ENCODE measurements at places on chromosomes 3 and 15.

GRCh38 chr15:67521783-67522568 is 1.0 kb downstream of the C15orf61 start:
- no peak for DNase-seq

- DNase-seq = no peak
These were observed 22.6 kb downstream of the SH3BP5 start for GRCh38 chr3:15309662-15310335.

- no peak for DNase-seq
These were observed 446.7 kb upstream of the GBE1 start for GRCh38 chr3:82208002-82208710.

DNA sequence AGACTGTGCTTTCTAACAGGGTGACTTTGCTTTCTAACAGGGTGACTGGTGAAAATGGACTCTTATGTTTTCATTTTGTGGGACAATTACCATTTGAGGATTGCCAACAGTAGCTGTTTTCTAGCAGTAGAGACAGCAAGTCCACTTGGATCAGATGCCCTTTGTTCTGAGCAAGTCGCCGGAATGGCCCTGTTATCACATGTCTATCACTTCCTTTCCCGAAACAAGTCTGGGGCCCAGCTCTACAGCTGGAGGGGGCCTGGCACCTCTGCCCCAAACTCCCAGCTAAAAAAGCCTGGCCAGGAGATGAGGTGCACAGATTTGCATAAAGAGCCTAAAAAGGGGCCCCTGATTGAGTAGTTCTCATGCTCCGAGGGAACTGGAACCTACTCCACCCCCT is 44.6 kb downstream of the THBS1 start:
- DNase-seq = no peak

- DNase-seq = no peak
These were observed 176.6 kb downstream of the SLC9A9 start for GRCh38 chr3:143671626-143672025.
